ENCODE measurements at places on chromosomes 6 and 20.

GRCh38 chr6:12605888-12606345 is 110.7 kb upstream of the PHACTR1 start:
- DNase-seq = no peak

DNA sequence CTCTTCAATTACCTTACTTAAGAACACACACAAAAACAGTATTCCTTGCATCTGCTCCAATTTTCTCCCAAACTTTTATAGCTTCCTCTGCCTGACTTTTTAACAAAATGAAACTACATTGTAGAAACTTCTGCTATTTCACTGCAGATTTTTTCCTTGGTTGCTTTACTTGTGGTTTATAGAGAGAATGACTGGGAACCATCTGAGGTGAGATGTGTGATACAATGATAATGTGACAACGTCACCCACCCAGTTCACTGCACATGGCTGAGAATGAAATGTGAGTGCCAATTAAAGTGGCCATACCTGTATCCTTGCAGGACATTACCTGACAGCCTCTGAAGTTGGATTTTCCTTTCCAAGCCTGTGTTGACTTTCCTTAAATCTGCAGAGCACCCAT is 258.4 kb downstream of the CD83 start:
- DNase-seq = no peak

DNA sequence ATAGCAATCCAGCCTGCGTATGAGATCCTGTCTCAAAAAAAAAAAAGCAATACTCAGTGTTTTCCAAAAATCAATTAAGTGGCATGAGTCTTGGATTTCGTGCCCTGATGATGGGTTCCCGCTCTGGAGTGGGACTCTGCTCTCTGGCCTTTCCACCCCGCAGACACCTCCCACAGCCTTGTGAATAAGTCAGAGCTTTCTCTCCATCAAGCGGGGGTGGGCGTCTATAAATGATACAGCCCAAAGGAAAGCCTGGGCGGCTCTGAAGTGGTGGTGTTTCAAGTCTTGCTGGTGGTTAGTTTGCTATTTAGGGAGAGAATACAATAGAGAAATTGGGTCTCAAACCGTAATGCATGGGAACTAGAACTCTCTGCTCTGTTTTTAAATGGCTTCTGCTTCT is 52.5 kb upstream of the TAGAP start:
- no peak for DNase-seq

DNA sequence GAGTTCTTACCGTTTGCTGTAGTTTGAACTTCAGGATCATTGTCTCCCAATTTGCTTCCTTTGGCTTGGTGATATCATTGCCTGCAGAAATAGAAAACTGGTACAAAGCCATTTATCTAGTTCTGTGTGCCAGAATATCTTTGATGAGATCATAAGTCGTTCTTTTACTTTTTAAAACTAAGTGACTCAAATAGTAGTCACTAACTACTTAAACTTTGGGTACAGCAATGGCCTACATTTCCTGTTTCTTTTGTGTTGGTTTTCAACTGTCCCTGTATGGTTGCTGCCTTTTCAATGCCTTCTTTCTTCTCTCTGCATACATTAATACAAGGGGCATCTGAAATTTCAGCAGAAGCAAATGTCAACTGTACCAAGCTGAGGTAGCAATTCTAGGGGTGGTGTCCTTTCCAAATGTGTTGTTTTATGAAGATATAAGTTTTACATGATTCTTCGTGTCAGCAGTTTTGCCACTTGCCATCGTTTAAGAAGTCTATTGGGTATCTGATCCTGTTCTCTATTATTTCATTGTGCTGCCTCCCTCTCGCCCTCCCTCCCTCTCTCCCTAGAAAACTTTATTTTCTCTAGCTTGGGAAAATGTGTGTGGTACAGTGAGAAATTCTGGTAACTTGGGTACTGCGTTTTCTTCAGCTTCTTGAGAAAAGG is 238.5 kb downstream of the FARS2 start:
- DNase-seq = no peak

GRCh38 chr6:43625393-43625992 is 3.6 kb downstream of the GTPBP2 start:
- DNase-seq = no peak

GRCh38 chr6:81940451-81940985 is 188.0 kb upstream of the TENT5A start:
- no peak for DNase-seq

- DNase-seq = no peak
Measured at GRCh38 chr6:43799551-43800297, 29.7 kb downstream of the VEGFA start.

DNA sequence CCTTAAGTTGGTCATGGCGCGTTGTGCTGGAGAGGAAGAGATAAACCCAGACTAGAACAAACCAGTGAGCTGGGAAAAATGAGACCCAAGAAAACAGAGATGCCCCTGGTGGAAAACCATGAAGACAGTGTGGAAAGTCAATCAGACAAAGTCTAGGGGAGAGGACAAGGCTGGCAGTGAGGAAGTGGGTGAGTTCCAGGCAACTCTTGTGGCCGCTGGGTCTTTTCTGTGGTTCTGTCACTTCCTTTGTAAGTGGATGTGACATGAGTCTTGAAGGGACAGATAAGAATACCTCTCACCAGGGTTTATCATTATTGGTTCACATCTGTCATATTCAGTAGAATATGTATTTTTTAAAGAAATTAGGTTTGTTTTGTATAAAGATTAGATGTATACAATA is 738.4 kb downstream of the DHX35 start:
- no peak for DNase-seq

DNA sequence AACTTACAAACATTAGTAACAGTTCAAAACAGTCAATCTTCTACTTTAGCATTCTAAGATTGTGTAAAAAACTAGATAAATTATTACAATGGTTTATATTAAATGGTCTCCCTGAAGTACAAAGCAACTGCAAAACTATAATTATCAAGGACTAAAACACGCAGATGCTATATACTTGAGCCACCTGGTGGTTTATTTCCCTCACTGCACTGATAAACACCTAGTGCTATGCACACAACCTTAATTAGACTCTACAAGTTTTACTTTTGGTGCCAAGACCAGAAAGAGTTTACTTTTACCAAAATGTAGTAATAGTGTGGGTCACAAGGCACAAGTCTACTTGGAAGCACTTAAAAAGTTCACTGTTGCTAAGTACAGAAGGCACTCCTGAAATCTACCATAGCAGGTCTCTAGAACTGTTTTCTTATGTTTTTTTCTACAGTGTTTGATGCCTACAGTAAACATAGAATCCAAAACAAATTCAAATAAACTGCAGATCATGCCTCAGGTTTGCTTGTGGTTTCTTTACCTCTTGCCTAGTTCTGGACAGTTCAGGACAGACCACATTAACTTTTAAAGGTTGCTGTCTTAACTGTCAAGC is 49.2 kb downstream of the GMDS start:
- no peak for DNase-seq

DNA sequence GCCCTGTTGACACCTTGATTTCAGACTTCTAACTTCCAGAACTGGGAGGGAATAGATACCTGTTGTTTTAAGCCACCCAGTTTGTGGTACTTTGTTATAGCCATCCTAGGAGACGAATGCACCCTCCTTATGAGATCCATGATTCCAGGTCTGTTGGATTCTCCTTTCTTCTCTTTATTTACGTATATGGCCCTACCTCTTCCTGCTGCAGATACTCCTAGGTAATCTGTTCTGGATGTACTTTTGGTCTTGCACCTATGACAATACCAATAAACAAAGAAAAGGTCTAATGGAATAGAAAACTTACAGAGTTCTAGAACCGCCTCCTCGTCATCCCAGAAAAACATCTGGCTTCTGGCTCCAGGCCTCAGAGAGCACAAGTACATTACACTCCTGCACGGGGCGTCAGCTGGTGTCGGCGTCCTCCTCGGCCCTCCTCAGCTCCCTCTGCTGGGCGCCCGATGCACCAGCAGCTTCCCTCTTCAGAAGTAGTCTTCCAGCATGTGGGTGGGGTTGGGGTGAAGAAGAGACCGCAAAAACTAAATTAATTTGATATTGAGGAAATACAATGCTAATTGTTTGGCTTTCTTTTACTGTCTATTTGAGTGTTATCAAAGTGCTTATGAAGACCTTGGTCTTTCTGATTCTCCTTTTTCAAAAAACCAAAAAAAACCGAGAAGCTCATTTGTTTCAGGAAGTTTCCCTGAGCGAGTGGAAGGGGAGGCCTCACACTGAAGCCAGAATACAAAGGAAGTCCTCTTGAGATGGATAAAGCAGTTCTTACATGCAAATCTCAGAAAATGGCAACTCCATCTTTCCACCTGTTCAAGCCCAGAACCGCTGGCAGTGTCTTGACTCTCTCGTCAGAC is 9.7 kb upstream of the ATXN1 start:
- peak; percentile 42 for DNase-seq

GRCh38 chr6:114945392-114945791 is 602.6 kb upstream of the HS3ST5 start:
- no peak for DNase-seq

DNA sequence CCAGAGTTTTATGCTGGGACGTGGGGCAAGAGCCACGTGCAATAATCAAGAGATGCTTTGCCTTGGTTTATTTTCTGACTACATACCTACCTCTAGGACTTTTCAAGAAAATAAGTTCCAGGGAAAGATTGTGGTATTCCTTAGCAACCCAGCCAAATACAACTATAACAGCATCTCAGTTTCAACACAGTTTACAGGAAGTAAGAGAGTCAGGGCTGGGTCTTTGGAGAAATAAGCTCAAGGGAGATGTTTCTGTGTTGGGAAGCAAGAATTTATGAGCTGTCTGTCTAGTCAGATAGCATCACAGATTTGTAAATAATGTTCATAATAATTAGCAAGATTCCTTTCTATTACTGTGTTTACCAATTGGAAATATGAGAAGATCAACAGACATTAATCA is 35.1 kb downstream of the MAP3K5 start:
- DNase-seq = no peak

DNA sequence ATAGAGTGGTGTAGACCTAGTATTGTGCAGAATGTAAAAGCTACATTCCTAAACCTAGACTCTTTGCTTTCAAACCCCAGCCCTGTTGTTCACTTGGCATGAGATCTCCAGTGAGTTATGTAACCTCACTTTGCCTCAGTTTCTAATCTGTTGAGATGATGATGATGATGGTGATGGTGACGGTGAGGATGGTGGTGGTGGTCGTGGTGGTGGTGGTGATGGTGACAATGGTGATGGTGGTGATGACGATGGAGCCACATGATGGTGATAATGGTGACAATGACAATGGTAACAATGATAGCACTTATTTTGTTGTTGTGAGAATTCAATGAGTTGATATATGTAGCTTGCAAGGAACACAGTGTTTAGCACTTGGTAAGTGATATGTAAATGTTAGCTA is 80.3 kb downstream of the FAXC start:
- DNase-seq = no peak

DNA sequence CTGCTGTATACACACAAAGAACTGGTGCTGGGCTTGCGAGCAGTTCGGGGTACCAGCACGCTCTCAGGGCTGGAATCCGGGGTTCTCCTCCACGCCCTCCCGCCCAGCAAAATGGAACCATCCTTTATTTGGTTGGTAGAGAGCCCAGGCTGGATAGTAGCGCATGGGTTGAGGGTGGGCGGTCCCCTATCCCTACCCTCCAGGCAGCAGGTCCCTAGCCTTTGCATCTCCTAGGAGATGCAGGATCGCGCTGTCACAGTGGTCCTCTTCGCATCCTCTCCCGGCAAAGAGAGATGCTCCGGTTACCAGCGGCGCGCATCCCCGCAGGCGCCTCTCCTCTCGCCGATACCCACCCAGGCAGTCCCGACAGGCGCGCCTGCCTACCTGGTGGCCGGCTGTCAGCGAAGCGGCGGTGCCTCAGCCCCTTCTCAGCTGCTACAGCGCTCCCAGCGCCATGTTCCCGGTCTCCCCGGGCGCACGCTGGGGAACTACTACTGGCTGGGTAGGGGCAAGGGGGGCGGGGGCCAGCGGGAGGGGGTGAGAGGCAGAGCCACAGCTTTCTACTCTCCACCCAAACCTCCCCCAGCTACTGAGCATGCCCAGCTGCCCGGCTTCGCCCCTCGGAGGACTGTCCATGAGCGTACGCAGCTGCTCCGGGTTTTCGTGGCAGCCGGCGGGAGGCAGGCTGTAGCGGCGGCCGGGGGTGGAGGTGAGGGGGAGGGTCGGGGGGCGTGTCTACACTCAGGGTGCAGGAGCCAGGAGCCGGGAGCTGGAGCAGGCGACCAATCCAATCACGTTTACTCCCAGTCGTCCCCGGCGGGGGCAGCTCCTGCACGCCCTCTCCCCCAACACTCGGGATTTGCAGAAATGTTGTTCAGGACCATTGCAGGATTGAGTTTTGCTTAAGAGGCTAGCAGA is at the start of gene PAK5:
Gene PAK5, minus strand, starts transcription at position 699 of the 918 bp plus-strand sequence. CDS start 194,748 bp downstream, outside the sequence.
- no peak for DNase-seq

DNA sequence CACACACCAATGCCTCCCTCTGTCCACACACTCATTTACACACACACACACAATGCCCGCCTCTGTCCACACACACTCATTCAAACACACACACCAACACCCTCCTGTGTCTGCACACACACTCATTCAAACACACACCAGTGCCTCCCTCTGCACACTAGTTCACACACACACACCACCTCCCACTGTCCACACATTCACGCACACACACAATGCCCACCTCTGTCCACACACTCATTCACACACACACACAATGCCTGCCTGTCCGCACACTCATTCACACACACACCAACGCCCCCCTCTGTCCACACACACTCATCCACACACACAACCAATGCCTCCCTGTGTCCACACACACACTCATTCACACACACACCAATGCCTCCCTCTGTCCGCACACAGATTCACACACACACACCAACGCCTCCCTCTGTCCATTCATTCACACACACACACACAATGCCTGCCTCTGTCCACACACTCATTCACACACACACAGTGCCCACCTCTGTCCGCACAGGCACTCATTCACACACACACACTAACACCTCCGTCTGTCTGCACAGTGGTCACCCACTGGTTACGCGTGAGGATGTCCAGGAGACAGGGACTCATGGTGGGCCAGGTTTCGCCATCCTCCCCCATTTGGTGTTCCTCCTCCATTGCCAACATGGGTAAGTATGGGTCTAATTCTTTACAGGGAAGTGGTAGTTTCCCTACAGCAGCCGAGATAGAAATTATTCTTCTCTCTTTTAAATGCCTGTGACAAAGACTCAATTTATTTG is 62.4 kb upstream of the THBS2 start:
- no peak for DNase-seq

GRCh38 chr6:41372832-41373626 is 37.6 kb downstream of the NCR2 start:
- no peak for DNase-seq

DNA sequence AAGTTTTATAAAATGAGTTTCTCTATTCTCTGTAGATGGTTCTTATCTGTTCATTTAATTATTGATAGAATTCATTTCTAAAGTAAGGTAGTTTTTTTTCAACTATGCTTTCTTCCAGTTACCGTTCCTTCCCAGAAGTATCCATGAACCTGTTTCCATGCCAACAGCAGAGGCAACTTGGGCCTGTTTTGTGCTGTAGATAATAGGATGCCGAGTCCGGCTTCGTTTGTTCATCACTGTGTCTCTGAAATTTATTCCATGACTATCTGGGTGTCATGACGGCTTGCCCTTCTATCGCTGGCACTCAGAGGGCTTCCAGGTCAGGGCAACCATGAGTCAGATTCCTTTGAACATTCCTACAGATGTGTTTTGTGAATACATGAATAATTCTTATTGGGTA is 190.4 kb downstream of the SYNDIG1 start:
- no peak for DNase-seq

- no peak for DNase-seq
Measured at GRCh38 chr6:150078788-150079187, 9.9 kb upstream of the ULBP3 start.
